ENCODE measurements at places on chromosomes 12 and 14.
A peak's percentile ranks its signal among the peaks of the same experiment; 100 is the strongest.

DNA sequence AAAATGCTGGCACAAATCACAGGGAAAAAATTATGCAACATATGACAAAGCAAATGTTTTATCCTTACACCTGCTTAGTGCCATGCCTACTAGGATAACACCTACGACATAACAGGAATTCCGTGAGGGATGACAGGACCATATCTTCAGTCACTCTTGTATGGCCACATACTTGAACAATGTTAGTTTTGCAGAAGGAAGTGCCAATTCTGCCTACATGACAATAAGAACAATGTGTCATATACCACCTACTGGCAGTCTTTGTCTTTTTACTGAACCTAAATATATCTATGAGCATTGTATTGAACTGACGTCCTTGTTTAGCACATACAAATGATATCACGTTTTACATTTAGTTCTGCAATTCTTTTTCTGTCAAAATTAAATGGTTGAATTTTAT lies 234.0 kb downstream of the ADAMTS20 start:
- no peak for DNase-seq

GRCh38 chr14:105974902-105975301 lies 448.5 kb downstream of the TMEM121 start:
- DNase-seq = no peak

DNA sequence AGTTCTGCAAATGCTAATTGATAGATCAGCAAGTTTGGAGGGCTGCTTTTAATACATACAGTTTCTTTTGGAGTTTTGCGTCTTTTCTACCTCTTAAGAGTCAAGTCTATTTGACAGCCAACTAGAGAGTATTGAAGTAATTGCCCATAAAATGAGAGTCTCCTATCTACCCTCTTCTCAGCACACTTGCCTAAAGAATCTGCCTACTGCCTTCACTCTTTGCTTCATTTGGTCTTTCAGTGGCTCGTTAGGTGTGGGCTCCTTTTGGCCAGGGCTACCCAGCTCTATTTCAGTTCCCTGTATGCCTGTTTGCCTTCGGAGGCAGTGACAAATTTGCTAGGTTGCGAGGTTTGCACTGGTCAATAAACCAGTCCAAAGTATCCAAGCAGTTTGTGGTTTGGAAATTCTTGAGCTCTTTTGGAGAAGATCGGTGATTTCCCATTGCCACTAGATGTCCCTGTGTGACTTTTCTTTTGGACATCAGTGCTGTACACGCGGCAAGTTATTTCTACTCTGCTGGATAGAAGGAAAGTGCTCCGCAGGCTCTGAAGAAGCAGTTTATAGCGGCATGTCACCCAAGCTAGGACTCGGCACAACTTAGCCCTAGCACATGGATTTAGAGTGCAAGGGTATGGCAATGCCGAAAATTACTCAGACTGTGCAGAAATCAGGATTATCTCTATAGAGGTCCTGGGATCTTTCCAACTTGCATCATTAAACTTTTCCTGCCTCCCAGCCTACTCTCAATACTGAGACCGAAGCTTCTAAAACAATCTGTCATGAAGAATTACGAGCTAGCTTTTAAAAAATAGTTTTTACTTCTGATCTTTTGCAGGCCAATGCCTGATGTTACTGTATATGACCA lies 38.6 kb downstream of the MGST1 start:
- DNase-seq = peak; percentile 47

DNA sequence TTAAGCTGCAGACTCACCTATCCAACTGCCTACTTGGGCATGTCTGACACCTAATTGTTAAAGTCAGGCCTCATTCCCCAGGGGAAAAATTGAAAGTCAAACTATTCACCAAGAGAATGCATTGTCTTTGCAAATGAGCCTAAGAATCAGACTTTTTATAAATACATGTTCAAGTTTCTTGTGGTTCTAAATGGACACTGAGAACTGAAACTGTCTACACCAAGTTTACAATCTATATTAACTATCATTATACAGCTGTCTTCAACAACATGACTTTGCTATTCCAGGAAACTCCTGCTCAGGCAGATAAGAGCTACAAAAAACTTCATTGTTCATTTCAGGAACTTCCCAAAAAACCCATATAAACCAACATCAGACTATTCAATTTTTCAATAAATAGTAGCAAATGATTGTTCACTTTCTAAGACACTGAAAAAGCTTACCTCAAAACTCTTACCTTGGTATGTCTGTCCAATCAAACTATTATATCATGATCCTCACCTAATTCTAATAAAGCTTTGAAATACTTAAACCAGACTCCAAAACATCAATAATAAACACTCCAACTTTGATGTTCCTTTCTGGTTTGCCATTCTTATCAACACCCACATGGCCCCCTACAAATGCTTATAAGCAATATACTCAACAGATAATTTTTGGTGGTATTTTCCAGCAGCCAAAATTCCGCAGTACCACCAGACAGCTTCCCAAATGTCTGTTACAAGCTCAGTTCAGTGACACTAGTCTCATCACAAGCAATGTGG lies 24.2 kb downstream of the CDK17 start:
- no peak for DNase-seq

GRCh38 chr12:28014196-28014595 lies 41.7 kb upstream of the PTHLH start:
- no peak for DNase-seq

DNA sequence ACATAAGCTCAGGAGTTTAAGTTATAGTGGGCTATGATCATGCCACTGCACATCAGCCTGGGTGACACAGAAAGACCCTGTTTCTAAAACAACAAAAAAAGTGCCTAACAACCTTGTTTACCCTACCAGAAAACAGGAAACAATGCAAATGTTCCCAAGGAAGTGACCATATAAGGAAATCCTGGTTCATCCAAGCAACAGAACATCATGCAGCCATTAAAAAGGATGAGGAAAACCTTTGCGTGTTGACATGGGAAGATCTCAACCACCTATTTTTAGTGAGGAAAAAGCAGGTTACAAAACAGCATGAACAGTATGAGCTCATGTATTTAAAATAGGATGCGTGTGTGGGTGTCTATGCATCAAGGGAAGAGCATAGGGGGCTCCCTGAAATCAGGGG lies 13.7 kb downstream of the HRK start:
- no peak for DNase-seq

DNA sequence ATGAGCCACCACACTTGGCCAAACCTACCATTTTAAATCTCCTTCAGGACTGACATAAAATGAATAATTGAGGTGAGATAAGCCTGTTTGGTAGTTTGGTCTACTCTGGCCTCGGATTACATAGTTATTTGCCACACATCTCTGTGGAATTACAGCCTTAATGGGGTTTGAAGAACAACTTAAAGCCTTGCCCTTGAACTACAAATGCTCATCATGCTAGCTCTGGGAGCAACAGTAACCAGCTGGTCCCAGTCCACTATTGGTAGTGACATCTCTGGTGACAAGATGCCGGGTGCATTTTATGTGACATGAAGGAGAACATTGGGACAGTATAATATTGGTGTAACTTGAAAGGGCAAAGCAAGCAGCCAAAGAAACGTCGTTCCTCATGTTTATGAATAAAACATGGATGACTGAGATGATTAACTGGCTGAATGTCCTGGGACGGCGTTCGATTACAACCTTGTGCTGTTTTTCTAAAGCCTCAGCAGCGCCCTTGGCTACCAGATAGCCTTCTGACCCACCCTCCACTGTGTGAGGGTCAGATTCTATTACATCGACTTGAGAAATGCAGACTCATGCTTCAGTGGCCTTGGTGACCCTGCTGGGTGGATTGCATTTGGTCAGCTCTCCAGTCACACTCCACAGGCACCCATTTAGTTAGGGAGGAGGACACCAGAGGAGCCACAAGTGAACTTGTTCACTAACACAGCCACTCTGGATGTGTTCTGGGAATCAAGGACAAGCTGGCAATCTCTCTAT lies 41.5 kb downstream of the BEST3 start:
- DNase-seq = no peak

- DNase-seq = no peak
Observed at GRCh38 chr12:128914908-128915563, 61.8 kb downstream of the GLT1D1 start.

DNA sequence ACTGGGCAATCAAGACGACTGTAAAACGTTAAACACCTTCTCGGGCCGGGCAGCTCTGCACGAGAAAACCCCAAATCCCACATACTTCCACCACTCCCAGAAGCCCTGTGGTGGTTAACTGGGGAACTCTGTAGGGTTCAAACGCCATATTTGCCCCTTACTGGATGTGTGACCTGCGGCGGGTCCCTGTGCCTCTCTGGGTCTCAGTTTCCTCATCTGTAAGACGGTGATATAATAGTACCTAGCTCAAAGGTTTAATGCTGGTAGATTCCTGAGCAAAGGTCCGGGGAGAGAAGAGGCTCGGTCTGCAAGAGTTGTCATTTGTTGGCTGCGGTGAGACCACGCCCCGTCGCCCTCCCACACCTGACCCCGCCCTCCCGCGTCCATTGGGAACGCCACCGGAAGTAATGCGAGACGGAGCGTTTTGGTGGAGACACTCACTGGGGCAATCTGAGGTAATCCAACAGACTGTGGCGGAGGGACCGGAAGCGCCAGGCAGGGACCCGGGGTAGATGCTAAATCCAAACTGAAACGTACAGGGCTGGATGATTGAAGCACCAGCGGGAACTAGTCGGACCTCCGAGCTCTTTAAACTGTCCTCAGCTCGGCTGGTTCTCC lies 661 bp upstream of the OGFOD2 start:
- DNase-seq = peak; percentile 99

DNA sequence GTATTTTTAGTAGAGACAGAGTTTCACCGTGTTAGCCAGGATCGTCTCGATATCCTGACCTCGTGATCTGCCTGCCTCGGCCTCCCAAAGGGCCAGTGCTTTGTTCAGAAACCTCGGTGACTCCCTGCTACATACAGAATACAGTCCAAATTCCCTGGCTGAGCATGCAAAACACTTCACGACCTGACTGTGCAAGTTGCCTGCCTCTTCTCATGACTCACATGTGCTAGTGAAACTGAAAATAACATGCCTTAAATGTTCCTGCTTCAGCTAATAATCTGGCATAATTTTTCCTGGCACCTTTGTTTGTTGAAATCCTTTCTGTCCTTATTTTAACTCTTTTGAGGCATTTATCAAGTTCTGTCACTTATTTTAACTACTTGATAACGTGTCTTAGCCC lies 8.2 kb downstream of the DMAC2L start:
- DNase-seq = no peak

GRCh38 chr12:91902860-91903683 lies 242.6 kb downstream of the BTG1 start:
- peak; percentile 15 for DNase-seq

- no peak for DNase-seq
Observed at GRCh38 chr12:104858611-104859543, 99.2 kb downstream of the SLC41A2 start.

DNA sequence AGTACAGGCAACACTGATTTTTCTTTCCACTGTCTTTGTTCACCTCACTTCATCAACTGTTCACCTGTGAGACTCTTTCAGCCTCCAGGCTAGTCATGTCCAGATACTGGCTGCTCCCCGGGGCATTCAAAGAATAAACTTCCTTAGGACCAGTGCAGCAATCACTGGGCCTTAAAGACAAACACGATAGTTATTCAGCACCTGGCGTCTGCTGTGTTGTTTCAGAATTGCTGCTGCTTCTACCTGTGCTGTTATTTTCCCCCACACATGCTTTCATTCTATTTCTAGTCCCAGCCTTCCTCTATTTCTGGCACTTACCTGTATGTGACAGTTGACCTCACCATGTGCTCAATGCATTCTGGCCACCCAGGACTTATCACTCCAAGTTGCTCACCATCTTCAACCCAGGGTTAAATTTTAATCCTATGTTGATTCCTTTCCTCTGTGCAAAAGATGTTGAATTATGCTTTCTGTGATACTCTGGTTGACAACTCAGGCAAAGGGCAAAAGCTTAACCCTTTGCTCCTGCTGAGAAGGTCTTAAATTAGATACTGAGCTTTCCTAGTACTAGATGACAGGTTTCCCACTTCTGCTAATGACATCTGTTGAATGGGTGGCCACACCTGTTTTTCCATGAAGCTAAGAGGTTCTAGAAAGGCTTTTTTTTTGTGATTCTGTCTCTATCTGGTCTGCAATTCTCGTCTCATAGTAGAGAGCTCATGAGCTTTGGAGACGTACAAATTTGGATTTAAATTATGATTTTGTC lies 41.4 kb downstream of the PTPRQ start:
- DNase-seq = no peak
